ENCODE measurements at places on chromosomes 5 and 9.
A peak's percentile ranks its signal among the peaks of the same experiment; 100 is the strongest.

- no peak for DNase-seq
Observed at GRCh38 chr5:28117273-28117672, 1078.9 kb upstream of the CDH9 start.

DNA sequence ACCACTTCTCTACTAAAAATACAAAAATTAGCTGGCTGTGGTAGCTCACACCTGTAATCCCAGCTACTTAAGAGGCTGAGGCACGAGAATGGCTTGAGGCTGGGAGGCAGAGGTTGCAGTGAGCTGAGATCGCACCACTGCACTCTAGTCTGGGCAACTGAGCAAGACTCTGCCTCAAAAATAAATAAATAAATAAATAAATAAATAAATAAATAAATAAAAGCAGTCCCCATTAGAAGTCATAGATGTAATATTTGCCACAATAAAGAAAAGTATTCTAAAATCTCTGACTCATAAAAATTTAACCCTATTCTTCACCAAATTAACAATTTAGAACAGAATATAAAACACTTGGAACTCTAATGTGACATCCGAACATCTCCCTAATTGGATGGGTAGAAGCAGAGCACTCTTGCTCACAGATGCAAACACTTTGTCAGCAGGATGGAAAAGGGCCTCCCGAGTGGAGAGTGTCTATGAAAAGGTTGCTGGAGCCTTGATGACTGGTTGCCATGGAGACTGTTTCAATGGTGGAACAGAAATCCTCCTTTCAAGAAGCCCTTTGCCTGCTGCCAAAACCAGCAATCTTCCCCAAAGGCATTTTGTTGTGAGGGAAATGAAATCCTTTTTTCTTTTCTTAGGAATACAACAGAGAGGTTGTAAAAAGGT is 38.9 kb upstream of the TRAF1 start:
- DNase-seq: no peak

DNA sequence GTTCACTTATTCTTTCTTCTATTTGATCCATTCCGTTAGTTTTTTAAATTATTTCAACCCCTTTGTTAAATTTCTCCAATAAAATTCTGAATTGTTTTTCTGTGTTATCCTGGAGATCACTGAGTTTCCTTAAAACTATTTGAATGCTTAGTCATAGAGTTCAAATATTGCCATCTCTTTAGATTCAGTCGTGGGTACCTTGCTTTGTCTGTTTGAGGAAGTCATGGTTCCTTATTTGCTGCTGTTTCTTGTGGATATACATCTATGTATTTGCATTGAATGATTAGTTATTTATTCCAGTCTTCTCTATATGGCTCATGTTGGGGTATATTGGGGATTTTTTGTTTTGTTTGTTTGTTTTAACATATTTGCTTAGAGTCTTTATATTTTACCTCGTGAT is 80.6 kb downstream of the HINT1 start:
- DNase-seq: no peak

DNA sequence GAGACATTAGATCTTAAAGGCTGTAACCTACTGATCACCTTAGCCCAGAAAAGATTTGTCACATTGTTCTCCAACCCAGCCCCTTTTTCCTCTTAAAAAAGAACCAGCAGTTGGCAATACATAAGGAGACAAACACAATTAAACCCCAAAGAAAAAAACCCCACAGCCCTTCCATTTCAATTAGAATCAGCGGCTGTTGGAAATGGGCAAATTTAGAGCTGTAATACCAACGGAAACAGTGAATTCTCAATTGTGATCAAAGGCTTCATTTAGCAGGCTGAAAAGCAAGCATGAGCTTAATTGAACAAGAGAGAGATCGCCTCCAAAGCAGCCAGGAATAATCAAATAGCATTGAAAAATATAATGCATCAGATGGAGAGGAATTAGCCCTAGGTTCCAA is 153.6 kb downstream of the FAM114A2 start:
- no peak for DNase-seq

DNA sequence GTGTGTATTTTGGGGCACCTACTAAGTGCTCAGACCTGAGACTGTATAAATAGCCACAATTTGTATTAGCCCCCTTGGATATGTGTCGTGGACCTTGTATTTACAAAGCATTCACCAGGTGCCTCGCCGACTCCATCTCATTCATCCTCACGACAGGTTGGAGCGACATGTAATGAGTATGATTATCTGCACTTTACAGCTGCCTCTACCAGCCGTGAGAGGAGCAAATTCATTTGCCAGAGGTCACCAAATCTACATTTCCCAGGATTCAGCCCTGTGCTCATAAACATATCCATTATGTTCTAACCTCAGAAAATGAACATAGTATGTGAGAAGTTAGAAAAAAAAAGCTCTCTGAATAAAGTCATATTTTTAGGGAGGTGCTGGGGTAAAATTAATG is 167.4 kb downstream of the ZDHHC21 start:
- no peak for DNase-seq

DNA sequence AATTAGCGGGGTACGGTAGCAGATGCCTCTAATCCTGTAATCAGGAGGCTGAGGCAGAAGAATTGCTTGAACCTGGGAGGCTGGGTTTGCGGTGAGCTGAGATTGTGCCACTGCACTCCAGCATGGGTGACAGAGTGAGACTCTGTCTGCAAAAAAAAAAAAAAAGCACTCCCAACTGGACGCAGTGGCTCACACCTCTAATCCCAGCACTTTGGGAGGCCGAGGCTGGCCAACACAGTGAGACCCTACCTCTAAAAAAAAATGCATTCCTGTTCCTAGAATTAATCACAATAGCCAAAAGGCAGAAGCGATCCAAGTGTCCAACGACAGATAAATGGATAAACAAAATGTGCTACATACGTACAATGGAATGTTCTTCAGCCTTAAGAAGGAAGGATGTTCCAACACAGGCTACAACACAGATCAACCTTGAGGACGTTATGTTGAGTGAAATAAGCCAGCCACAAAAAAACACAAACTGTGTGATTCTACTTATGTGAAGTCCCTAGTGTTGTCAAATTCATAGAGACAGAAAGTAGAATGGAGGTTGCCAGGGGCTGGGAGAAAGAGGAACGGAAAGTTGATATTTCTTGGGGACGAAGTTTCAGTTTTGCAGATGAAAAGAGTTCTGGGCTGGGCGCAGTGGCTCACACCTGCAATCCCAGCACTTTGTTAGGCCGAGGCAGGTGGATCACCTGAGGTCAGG is 13.8 kb downstream of the FAM78A start:
- no peak for DNase-seq

- DNase-seq: no peak
Observed at GRCh38 chr5:77869116-77869798, 93.1 kb upstream of the TBCA start.

DNA sequence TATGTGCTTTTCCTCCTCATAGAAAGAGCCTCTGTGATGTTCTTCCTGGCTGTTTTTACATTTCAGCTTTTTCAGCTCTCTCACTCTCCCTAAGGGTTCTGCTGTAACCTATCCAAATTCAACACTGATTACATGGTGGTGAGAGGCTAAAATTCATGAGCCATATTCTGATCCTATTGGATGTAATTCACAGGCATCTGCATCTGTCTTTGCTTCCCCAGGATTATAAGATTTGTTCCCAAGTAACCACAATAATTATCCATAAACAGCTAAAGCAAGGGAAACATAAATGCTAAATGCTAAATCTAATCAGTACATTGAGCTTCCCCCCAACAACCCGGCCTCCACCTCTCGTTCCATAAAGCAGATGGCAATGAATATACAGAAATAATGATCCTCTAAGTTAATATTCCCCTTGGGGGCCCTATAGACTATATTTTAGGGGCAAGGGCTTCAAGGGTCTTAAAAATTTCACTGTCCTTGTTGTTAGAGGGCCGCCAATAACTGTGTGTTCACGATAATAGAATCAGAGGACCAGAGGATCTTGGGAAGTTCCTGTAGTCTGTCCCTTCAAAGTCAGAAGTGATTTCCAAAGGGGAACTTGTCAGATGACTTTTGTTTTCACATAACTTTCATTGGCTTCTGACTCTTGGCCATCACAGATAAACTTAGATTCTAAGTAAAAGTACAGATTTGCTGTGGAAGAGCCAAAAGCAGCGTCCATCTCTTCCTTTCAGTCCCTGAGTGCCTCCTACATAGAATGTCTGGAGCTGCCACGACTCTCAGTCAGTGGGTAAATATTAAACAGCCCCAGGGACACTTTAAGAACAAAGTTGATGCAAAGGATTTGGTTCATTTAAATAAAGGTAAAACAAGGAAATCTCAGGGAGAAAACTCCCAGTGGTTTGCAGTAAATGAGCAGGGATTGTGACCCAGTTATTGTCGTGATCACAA is 125.6 kb downstream of the ALDH1A1 start:
- no peak for DNase-seq

- DNase-seq: no peak
Observed at GRCh38 chr9:129666575-129666974, 1.1 kb downstream of the PRRX2 start.

DNA sequence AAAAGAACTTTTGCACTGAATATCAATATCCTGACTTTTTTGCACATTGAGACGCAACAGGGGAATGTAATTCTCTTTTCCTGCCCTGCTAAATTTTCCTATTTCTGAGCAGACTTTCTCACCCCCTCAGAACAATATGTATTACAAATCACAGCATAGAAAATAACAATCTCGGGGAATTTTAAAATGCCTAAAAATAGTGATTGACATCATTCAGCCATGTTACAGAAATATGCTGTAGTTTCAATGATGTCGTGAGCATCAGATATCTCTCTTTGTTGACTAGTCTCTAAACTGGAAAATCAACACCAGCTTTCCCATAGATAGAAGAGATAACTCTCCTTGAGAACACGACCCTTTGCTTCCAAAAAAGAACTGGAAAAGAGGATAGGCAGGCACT is 166.7 kb downstream of the ZDHHC21 start:
- no peak for DNase-seq

- DNase-seq: no peak
Observed at GRCh38 chr9:2489838-2490314, 131.7 kb upstream of the VLDLR start.

DNA sequence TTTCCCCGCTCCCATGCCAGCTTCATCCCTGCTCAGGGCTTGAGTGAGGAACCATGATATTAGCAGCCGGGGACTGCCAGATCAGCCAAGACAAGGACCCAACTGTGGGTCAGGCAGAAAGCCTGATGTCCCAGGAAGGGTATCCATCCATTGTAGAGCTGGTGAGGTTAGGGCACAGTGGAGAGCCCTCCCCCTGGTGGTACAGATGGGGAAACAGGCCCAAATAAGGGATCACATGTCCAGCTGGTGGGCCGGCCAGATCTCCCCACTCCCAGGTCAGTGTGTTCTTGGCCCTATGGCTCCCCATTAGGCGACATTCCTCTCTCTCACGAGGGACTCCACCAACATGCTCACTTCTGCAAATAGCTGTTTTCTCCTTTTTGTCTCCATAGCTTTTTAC is 9.0 kb downstream of the CDX1 start:
- no peak for DNase-seq

- no peak for DNase-seq
Observed at GRCh38 chr5:55440188-55440646, 94.5 kb downstream of the PLPP1 start.

- DNase-seq: no peak
Observed at GRCh38 chr5:172498431-172499129, 44.3 kb upstream of the SH3PXD2B start.

DNA sequence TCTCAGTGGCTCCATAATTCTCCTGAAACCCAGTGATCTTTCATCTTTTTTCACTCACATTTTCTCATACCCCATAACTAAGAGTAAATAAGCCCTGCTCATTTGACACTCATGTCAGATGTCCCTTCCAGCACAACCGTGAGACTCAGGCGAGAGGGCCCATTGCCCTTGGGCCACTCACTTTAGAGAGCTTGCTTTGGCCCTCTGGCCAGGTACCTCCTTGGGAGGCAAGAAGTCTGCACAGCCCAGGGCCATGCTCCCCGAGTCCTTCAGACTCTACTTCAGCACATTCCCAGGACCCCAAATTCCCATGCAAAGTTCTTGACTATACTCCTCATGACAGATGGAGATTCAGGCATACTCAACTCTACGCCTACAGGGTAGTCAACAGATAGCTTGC is 33.6 kb downstream of the RFX3 start:
- no peak for DNase-seq

GRCh38 chr9:92026206-92027002 is 76.4 kb upstream of the ROR2 start:
- DNase-seq: no peak

DNA sequence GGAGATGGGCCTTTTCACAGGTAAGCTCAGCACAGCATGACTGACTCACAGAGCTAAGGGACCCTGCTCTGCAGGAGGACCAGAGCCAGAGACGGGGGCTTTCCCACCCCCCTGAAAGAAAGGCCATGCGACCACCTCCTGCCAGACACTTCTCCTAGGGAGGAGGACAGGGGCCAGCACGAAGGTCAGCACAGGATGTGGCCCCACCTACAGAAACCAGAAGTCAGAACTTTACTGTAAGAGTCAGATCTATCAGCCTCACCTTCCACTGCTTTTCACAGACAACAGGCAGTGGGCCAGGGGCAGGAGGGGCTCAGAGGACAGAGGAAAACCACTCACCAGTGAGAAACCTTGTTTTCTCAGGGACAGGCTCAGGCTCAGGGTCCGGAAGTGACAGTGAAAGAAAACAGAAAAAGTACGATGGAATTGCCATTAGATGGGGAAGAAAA is 37.9 kb downstream of the CCNJL start:
- DNase-seq: no peak

DNA sequence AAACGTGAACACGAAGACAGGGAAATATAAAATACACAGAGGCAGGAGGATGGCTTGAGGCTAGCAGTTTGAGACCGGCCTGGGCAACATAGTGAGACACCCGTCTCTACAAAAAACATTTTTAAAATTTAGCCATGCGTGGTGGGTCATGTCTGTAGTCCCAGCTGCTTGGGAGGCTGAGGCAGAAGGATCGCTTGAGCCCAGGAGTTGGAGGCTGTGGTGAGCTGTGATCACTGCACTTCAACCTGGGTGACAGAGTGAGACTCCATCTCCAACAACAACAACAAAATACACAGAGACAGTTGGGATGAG is 55.1 kb downstream of the SUSD1 start:
- no peak for DNase-seq

- DNase-seq: peak; percentile 1
Observed at GRCh38 chr9:127049044-127049443, 73.4 kb downstream of the ANGPTL2 start.

GRCh38 chr9:86406366-86406765 is 52.2 kb upstream of the TUT7 start:
- no peak for DNase-seq

Data from activated T-cell treated with anti-CD3 and anti-CD28 coated beads for 48 hours (primary cell).